ENCODE measurements at places on chromosomes 12 and 14.

DNA sequence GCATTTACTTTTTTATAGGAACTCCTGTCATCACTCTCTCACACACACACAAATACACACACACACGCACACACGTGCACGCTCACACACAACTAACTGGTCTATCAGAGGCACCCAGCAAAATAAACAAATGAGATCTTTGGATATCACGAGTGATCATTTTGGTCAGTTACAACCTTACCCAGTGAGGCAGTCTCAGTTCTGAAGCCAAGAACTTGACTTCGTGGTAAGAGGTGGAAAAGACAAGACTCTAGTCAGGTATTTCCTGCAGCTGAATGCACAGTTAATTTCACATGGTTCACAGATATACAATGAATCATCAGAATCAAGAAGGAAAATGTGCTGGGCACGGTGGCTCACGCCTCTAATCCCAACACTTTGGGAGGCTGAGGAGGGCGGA is 39.4 kb downstream of the ATF7 start:
- no peak for DNase-seq

DNA sequence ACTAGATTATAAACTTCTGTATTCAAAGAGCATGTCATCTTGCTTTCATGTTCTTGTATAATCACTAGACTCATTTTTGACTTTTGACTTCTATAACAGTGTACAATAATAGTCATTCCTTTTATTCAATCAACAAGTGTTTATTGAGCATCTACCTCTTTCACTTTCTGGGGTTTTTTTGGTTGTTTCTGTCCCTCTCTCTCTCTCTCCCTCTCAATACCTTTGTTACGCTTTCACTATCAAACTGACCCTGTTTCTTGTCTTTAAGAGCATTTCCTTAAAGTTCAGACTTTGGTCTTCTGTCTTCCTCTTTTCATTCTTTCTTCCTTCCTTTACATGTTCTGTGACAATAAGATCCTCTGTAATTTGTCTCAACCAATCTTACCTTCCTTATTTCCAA is 49.5 kb downstream of the GPR137C start:
- DNase-seq = no peak

DNA sequence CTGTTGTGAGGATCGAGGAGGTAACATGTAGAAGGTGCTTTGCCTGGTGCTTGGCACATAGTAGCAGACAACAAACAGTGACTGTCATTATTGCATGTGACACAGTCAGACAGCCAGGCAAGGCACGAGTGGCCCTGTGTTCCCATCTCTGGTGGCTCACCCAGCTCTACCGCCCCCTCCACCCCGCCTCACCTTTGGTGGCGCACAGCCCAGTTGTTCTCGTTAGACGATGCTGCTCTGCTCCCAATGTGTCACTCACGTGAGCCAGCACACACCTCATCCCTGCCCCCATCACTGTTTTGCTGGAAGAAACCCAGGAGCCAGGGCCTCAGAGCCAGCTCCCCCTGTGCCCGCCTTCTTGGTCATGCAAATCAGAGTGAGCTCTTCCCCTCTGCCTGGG is 113.3 kb downstream of the CALM1 start:
- DNase-seq = no peak

- no peak for DNase-seq
Observed at GRCh38 chr14:32823706-32824105, 115.0 kb upstream of the NPAS3 start.

- DNase-seq = no peak
Observed at GRCh38 chr12:29008786-29009185, 140.3 kb upstream of the FAR2 start.

DNA sequence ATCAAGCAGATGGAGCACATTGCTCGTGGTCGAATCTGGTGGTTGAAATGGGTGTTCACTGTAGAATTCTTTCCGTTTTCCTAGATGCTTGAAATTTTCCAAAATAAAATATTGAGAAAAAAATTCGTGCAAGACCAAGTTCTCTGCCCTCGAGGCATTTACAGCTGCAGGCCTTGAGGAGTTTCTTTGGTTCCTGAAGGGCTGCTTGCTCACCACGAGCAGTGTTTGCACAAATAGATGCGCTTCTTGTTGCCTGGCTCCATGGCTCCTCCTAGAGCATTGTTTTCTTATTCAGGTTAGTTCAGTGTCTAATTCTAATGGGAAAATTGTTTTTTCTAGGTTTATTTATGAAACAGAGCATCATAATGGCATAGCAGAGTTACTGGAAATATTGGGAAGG is 74.5 kb upstream of the DYNC1H1 start:
- no peak for DNase-seq

Data from glutamatergic neuron (in vitro differentiated cells).